ENCODE measurements at places on chromosomes 5 and 9.

DNA sequence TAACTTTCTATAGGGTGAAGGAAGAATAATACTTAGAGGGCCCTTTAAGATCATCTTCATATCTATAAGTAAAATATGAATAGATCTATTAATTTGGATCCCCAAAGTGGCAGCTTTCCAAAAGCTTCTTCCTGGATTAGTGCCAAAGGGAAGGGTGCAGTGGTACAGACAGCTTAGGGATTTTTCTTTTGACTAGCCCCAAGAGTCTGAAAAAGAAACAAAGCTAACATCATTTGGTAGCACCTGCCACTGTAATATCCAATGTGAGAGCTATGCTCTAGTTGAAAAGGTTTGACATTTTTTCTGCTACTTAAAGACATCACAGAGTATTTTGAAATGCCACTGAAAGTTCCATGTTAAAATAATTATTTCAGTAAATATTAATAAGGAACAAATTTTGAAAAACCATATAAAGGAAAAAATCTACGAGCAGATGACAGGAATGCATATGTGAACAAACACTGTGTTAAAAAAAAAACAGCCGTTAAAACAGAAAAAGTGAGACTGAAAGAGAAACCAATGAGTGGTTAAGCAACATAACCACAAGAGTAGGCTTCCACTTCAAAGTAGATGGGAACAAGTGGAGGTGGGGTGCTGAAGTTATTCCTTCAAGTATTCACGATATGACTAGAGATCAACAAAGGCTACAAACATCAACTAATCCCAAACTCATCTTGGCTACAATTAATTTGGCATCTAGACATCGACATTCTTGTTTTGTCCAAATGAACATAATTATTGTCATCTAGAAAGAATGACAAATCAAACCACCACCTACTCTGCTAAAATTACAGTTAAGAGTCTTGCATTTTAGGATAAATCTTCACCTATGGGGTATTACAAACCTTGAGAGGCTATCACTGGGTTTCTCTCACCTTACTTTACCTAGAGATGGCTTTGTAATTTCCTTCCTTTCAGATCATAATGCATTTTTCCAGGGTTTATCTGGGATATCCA is 137.5 kb downstream of the CPLANE1 start:
- DNase-seq, result no peak

DNA sequence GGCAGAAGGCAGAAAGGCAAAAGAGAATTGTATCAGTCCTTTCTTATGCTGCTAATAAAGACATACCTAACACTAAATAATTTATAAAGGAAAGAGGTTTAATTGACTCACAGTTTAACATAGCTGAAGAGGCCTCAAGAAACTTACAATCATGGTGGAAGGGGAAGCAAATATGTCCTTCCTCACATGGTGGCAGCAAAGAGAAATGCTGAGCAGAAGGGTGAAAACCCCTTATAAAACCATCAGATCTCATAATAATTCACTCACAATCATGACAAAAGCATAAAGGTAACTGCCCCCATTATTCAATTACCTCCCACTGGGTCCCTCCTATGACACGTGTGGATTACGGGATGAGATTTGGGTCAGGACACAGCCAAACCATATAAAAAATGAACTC is 312.5 kb upstream of the PTGER4 start:
- DNase-seq, result no peak

GRCh38 chr5:2153350-2153749 is 270.6 kb upstream of the IRX4 start:
- DNase-seq, result no peak

- no peak for DNase-seq
These were observed 330.6 kb upstream of the MEF2C start for GRCh38 chr5:89213573-89213972.

DNA sequence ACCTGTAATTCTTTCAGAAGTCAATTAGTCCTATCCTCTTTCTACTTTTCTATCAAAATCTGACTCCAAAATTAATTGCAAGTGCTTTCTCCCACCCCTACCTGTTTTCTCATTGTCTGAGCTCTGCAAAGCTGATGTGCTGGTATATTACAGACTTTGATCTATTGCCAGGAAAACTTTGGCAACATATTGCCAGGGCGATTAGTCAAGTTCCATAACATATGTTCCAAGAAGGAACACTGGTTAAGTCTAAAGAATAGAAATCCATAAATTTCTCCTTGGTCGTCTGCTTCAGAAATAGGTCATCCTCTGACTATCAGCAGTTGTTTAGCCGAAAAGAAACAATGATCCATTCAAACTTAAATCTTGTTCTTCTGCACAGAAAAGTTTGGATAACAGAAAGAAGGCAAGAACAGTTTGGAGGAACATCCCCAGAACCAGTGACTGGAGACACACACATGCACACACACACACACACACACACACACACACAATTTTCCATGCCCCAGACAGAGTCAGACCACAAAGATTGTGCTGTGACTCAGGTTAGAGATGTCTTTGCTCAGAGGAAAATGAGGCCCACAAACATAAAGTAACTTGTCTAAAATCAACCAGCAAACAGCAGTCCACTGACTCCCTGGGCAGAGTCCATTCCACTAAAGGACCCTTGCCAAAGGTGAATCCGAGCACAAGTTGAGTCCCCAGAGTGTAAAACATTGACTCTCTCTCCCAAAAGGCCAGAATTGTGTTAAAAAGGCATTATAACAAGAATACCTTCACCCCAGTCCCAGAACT is 202.1 kb downstream of the DEPDC1B start:
- DNase-seq, result no peak

GRCh38 chr5:128101676-128102075 is 18.1 kb downstream of the SLC12A2 start:
- DNase-seq, result no peak

DNA sequence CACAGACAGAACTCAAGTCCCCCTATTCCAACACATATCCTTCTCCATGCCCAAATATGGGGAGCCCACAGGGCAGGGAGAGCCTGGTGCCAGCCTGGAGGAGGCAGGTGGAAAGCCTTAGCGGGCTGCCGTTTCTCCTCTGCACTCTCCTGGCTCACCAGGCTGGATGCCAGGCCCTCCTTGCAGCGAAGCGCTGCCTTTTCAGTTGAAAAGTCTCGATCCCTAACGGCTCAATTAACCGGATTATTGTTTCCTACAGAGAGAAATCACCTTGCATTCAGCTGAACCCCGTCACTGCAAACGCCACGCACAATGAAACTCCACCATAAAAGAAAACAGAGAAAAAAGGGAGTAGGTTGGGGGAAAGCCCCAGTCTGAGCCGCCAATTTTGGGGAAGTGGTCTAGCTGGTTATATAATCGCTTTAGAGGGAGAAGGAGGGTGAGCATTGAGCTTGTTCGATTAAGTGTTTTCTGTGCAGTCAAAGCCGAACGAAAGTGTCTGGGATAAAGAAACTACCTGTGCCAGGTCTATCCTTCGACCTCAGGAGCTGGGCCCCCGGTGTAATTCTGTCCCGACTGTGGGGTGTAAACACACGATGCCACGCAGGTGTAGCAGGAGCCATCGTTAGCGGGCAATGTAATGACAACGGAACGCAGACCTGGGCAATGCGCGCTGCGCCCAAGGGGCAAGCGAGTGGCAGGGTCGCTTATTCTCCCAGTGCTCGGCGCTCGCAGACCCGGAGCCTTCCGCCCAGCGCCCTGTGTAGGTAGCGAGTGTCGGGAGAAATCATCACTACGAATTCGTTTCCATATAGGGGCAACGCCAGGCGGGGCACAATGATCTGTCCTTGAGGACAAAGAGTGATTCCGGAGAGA is 3.8 kb downstream of the BARHL1 start:
- no peak for DNase-seq

GRCh38 chr5:102819634-102820033 is 64.5 kb downstream of the PAM start:
- no peak for DNase-seq

DNA sequence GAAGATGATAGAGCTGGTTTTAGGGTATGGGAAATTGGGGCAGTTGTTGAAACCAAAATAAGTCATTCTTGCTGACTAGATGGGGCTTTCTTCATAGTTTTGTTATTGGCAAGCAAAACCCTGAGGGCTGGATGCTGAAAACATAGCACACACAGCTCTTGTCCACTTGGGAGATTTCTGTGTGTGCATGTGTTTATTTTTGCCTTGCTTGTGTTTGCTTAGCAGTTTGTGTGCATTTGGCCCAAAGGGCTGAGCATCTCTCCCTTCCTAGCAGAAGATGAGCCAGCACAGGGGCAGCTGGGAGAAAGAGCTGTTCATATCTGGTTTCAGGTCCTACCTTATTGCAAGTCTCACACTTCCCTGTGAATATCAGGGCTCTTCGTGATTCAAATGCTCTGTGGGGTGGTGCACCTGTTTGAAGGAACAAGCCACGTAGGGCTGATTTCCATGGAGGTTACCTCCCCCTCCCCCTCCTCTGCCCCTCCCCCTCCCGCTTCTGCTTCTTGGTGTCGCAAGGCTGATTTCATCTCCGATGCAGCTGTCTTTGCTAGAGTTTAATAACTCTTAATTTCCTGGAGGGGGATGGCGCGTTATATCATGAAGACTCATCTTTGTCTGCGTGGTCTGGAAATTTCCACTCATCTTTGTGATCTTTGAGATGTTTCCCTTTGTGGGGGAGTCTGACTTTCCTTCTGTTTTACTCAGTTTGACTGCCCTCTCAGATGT is 296.5 kb downstream of the ARHGAP26 start:
- DNase-seq, result no peak

GRCh38 chr5:164202338-164202737 is 696.9 kb downstream of the MAT2B start:
- DNase-seq, result no peak

DNA sequence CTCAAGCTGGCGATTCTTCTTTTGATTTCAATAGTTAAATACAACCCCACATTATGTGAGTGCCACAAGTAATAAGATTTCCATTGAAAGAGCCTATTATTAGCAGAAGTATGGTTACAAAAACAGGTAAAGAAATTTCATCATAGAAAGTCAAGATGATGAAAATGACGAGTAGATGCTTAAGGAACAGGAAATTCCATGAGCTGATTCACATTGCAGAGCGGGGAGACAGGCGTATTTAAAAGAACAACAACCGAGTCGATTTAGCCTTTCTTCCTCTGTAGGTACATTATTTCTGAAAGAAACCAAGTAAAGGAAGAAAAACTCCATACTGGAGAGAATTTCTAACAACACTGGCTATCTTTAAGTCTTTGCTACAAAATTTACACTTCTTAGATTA is 310.4 kb downstream of the SLF1 start:
- no peak for DNase-seq

GRCh38 chr9:106082621-106083020 is 388.3 kb downstream of the TMEM38B start:
- no peak for DNase-seq

DNA sequence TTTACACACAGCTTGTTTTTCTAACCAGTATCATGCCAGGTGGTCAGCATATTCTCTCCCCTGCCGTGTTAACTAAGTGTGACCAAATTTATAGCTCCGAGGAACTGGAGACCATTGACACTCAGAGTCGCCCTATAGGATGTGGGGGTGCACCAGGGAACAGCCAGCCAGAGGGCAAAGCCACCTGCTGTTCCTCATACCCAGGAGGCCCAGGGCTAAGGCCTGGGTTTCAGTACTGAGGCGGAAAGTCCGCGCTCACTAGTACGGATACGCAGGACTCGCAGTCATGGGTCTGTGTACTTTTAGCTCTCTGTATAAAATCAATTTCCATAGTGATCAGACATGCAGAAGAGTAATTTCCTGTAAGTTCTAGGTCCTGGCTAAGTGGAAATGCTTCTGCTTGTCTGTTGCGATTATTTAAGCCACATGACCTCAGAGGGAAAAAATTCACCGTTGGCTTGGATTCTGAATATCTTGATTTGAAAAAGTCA is 247.0 kb downstream of the AOPEP start:
- no peak for DNase-seq

GRCh38 chr5:82735160-82735789 is 341.9 kb downstream of the TMEM167A start:
- no peak for DNase-seq

GRCh38 chr5:153352685-153353219 is 137.7 kb upstream of the GRIA1 start:
- no peak for DNase-seq

DNA sequence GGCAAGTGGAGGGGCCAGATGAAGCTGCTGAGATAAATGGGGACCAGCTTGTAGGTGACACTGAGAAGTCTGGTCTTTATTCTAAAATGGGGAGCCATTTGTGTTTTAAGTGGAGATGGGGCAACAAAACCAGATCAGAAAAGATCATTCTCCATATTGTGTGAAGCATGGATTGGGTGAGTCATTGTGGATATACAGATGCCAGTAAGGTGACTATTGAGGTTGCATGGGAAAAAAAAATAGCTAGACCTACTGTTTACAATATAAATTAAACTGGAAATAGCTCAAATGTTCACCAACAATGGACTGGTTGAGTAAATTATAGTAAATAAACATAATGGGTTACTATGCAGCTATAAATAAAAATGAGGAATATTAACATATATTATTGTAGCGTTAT is 5.4 kb upstream of the MAP1B start:
- no peak for DNase-seq

GRCh38 chr5:7857926-7858632 is 7.1 kb upstream of the CFAP90 start:
- DNase-seq, result no peak

- DNase-seq, result no peak
These were observed 43.7 kb upstream of the HAND1 start for GRCh38 chr5:154521756-154522155.

DNA sequence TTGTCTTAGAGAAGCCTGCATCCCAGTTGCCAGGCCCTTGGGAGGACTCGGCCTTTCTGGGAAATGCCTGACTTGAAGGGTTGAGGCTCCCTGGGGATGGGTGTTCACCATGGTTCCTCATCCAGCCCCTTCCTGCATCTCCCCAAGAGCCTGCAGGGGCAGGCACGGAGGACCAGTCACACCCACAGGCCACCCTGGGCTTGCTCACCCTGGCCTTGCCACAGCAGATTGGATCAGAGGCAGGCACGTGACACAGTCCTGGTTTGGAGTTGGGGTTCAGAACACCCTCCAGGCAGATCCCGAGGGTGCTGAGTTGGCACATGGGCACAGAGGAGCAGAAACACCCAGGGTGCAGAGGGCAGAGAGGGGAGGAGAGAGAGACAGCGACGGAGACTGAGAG is 286.1 kb downstream of the PBX3 start:
- no peak for DNase-seq

DNA sequence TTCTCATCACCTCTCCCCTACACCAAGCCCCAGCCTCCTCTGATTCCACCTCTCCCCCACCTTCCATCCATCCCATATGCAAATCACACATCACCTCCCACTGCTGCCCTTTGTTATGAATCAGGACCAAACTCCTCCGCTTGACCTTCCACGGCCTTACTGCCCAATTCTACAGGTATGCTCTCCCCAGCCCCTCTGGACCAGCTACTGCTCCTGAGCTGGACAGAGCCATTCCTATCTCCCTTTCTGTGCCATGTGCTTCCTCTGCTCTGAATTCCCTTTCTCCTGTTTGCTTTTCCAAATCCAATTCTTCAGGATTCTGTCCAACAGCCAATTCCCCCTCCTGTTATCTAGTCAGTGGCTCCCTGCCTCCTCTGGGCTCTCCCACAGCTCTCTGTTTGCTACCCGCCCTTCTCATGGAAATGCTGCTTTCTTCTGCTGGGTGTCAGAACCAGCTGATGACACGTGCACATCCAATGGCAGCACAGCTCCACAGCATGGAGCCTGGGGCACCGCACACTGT is 8.3 kb downstream of the FABP6 start:
- DNase-seq, result no peak
